CD4-positive, alpha-beta T cell (primary cell): ENCODE measurements at places on chromosomes 6 and 20.

- no peak for DNase-seq
These were observed 38.7 kb downstream of the ACSS2 start for GRCh38 chr20:34915131-34915530.

DNA sequence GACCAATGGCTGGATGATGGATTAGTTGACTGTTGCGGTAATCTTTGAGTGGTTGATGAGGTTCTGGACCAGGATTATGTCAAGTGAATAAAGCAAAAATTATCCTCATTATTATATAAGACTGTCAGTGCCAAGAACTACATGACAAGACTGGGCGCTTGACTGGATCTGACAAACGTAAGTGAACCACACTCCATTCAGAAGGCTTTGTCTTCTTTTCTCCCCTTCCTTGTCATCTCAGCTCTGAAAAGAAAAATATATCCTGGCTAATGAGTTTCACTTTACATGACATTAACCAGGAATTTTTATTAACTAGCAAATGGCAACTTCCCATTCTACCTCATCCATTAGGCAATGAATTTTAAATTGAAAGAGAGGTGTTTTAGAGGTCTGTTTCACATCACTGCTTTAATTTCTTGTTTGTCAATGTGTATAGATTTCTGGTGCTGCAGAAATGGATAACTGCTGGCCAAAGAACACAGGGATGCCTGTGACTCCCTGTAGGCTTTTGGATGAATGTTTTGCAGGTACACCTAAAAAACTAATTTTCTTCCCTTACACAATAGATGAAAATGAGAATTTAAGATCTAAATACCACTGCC is 150.1 kb downstream of the ELOVL4 start:
- DNase-seq, result no peak

- no peak for DNase-seq
These were observed 71.8 kb upstream of the L3MBTL3 start for GRCh38 chr6:129946439-129947140.

- no peak for DNase-seq
These were observed 61.7 kb downstream of the PLEKHG1 start for GRCh38 chr6:150661216-150662007.

DNA sequence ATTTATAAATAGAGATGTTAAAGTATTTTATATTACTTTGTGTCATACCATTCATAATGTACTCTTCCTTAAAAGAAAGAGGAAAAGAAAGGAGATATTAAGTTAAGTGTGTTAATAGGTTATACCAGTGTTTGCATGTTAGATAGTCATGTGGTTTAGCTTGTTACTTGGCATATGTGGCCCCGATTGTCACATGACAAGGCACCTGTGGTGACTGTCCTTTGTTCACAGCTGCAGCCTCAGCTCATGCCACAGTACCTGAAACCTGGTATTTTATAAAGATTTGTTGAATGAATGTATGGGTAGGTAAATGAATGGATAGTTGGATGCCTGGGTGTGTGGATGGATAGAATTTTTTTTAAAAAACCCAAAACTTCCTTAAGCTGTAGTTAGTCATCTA is 306.1 kb upstream of the FLRT3 start:
- DNase-seq, result no peak

DNA sequence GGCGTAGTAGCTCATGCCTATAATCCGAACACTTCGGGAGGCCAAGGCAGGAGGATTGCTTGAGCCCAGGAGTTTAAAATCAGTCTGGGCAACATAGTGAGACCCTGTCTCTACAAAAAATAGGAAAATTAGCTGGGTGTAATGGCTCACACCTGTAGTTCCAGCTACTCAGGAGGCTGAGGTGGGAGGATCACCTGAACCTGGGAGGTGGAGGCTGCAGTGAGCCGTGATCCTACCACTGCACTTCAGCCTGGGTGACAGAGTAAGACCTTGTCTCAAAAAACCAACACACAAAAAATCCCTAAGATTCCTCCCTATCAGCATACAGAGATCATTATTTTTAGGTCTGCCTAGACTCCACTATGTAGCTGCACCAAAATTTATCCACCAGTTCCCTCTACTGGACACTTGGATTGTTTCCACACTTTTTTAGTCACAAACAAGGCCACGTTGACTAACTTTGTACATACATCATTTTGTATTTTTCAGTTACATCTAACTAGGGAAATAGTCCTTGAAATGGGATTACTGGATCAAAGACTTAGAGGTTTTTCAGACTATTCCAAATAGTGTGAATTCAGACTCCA is 3.6 kb upstream of the PHF1 start:
- DNase-seq, result no peak

GRCh38 chr6:32972353-32973143 is 4.2 kb downstream of the BRD2 start:
- DNase-seq, result peak; percentile 72

DNA sequence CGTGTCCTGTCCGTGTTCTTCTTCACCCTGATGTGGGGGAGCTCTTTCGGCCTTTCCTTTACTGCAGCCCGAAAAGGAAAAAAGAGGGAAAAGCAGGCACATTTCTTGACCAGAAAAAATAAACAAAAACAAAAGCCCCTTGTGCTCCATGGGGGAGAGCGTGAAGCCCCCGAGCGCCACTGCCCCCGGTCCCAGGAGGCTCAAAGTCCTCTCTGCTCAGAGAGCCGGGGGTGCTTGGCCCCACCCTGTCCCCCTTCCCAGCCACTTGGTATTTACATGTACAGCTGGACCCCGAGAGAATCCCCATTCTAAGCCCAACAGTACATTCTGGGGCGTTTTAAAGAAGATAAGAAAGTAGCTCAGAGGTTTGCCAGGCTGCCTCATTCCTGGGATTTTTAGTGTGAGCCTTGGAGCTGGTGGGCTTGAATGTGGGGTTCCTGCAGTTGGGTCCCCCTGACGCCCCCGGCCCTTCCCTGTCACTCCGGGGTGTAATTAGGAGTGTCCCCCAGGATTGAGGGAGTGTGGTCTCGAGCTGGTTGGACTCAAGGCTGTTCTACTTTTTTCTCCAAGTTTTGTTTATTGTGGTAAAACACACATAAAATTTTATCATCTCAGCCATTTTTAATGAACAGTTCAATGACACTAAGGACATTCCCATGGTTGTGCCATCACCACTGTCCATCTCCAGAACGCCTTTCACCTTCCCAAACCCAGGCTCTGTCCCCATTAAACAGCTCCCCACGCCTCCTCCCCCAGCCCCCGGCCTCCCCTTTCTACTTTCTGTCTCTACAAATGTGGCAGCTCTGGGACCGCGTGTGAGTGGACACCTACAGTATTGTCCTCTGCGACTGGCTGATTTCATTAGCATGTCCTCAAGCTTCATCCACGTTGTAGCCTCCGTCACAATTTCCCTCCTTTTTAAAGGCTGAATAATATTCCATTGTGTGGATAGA is 55.7 kb upstream of the BHLHE23 start:
- no peak for DNase-seq

DNA sequence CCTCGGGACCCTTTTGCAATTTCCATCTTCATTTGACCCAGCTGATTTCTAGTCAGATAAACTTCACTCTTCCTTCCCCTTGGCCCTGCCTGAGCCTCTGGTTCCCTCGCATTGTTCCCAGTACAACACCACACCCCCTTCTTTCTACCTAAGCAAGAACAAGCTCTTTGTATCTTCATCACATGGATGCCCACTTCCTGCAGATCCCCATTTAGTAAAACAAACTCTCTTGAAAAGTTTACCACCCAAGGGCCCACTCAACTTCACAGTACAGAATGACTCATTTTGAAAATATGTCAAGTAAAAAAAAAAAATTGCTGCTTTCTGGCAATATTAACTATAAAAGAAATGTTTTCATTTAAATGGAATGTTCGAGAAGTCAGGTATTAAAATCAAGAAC is 5.2 kb downstream of the FAXC start:
- no peak for DNase-seq

GRCh38 chr6:41446132-41446531 is 100.0 kb upstream of the FOXP4 start:
- no peak for DNase-seq

DNA sequence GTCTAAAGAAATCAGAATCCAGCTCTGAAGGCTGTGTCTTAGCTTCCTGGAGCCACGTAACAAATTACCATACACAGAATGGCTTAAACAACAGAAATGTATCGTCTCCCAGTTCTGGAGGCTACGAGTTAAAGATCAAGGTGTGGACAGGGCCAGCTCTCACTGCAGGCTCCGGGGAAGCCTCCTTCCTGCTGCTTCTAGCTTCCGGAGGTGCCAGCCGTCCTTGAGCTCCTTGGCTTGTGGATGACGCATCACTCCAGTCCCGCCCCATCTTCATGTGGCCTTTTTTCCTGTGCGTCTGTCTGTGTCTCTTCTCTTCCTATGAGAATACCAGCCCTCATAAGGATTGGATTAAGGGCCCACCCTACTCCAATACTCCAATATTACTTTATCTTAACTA is 319.1 kb upstream of the QKI start:
- no peak for DNase-seq

DNA sequence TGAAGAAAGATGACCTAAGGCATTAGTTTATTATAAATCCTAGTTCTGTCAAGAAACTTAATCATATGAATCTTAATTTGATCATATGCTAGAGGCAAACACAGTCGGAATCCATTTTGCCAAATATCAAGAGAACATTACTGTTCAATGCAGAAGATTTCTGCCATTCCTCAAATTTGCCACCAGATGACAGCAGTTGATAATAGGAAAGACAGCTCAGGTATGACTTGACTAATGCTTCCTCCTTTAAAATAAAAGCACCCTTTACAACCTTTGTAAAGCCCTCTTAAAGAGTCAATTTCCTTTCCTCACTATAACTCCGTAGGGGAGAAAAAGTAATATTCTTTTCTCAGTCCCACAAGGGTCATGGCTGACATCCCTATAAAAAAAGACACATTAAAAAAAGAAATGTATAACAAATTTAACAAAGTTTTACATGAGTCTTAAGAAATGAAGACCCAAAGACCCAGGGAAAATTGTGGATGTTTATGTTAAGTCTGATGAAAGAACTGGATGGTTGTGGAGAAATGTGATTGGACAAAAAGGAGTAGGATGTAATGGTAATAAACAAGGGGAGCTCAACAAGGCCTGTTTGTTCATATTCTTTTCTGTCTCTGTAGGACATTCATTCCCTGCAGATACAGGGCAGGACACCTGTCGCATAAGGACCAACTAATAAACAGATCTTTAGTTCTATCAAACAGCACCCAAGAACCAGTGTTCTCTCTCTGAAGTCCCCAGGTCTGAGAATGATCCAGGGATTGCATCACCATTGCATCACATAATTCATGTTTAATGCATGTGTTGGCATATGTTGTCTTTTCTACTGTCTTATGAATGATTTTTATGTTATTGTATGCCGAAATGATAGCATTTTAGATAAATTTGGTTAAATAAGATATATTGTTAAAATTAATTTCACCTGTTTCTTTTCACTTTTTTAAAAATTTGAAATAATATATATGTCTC is 23.0 kb upstream of the IL17A start:
- DNase-seq, result peak; percentile 62

GRCh38 chr6:52420668-52421358 is 671 bp downstream of the EFHC1 start:
- no peak for DNase-seq

GRCh38 chr6:83117802-83118201 is 50.3 kb downstream of the DOP1A start:
- no peak for DNase-seq

- no peak for DNase-seq
These were observed 192.8 kb downstream of the COL19A1 start for GRCh38 chr6:70059039-70059719.

DNA sequence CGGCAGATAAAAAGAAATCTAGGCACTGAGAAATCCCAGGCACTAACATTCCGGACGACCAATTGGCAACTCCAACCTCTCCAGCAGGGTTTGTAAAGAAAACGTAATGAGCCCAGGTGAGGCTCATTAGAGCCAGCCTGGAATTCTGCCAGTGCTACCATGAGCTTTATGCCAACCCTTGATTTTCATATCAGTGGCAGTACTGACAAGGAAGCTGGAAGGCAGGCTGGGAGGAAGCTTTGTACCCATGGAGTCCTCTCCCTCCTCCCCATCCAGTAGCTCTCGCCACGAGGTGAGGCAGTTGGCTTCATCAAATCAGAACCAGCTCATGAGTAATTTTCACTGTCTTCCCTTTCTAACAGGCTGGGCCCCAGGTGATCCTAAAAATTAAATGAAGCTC is 250.2 kb downstream of the ZNF217 start:
- DNase-seq, result no peak

- no peak for DNase-seq
These were observed 58.5 kb upstream of the CCDC167 start for GRCh38 chr6:37558168-37558567.

- no peak for DNase-seq
These were observed 30.1 kb downstream of the CDS2 start for GRCh38 chr20:5156675-5157448.

DNA sequence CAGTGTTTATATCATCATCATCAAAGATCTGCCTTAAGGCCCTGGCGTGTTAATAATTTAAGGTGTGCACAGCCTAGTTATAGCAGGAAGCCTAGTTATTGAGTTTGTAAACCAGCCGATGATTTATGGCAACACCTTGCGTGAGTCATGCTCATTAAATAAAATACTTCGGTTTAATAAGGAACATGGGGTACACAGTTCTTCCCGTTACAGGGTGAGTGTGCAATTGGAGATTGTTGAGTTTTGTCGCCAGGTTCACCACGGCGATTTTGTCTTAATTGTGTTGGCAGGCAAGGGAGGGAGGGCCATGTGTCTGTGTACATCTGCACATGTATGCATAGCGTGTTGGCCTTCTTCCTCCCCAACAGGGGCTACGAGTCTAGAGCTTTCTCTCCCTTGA is 104.0 kb downstream of the TFAP2A start:
- DNase-seq, result no peak

DNA sequence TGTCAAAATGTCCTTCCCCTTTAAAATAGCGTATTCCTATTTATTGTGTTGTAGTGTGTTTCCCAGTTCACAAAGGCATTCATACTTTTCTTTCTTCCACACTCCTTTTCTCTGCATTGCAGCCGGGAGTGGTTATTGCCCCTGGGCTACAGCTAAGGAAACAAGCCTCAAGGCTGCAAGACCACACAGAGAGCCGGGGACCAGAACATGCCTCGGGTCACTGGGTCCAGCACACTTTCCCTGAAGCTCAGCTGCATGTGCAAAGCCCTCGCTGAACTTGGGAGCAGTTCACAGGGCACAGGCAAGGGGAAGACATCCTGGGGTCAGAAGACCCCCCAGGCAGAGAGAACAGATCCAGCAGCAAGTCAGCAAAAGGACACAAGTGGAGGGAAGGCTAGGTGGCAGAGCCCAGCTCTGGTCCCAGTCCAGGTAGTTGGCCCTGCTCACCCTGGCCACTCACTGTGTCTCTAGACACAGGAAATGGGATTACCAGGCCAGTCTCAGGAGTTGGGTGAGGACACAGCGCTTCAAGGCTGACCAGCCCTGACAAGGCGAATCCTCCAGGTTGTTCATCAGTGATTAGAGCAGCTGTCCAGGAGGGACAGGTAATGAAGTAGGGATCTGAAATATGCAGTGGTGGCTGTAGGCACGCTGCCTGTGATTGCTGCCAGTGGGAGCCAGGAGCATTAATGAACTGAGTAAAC is 118.2 kb downstream of the CD83 start:
- no peak for DNase-seq

- no peak for DNase-seq
These were observed 67.9 kb downstream of the CGA start for GRCh38 chr6:87027021-87027420.

- no peak for DNase-seq
These were observed 725.5 kb downstream of the TBC1D32 start for GRCh38 chr6:120608826-120609225.

GRCh38 chr6:8086755-8087306 is 15.5 kb downstream of the EEF1E1 start:
- no peak for DNase-seq
